ENCODE measurements at places on chromosomes 11 and 22.

DNA sequence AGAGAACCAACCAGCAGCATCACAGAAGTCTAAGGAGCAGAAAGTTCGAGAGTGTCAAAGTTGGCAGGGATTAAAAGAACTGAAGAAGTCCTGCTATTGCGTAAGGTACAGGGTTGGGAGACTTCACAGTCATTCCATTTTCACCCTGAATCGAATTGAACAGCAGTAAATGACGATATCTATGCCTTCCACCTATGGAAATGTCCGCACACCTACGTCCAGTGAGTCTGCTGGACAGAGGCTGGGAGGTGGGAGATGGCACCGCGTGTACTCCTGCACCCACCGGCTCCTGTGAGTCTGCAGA is 116.7 kb downstream of the MICAL3 start:
- DNase-seq: no peak

DNA sequence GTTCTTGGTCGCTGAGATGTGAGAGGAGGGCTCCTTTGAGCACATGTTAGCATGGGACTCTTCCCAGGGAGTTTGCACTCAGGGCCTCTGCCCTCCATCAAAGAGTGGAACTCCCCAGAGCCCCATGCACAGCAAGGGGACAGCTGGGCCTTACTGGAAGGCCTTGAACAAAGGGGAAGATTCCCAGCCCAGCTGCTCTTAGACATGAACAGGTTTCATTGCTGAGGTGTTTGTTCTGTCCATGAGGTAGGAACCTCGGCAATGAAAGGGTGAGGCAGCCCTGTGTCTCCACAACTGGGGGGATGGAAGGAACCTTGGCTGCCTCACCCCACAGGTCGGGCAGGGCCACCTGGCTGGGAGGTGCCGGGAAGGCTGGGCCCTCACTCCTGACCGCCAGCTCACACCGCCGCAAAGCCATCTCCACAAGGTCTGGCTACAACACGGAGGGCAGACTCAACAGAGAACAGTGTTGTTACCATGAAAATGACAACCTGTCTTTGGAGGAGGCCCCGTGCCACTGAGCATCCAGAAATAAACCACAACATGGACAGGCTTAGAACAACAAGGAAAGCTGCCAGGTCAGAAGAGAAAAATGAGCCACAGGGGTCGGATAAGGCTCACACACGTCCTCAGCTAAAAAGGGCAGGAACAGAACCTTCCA is 3.2 kb downstream of the DERL3 start:
- DNase-seq: peak; percentile 81

GRCh38 chr11:65888163-65888814 is at the start of gene FIBP:
FIBP (minus strand) TSS chr11:65888471; CDS start chr11:65888418, 53 bp downstream.
- peak; percentile 99 for DNase-seq

DNA sequence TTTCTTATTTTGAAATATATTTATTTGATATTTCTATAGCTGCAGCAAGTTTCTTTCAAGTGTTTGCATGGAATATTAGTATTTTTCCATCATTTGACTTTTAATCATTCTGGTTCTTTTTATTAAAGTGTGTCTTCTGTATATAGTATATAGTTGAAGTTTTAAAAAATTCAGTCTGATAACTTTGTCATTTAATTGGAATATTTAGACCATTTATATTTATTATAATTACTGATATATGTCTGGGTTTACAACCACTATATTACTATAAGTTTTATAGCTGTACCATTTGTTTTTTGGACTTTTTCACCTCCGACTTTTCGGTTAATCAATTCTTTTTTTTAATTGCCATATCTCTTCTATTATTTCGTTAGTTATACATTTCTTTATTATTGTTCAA is 22.7 kb upstream of the ANO1 start:
- no peak for DNase-seq

DNA sequence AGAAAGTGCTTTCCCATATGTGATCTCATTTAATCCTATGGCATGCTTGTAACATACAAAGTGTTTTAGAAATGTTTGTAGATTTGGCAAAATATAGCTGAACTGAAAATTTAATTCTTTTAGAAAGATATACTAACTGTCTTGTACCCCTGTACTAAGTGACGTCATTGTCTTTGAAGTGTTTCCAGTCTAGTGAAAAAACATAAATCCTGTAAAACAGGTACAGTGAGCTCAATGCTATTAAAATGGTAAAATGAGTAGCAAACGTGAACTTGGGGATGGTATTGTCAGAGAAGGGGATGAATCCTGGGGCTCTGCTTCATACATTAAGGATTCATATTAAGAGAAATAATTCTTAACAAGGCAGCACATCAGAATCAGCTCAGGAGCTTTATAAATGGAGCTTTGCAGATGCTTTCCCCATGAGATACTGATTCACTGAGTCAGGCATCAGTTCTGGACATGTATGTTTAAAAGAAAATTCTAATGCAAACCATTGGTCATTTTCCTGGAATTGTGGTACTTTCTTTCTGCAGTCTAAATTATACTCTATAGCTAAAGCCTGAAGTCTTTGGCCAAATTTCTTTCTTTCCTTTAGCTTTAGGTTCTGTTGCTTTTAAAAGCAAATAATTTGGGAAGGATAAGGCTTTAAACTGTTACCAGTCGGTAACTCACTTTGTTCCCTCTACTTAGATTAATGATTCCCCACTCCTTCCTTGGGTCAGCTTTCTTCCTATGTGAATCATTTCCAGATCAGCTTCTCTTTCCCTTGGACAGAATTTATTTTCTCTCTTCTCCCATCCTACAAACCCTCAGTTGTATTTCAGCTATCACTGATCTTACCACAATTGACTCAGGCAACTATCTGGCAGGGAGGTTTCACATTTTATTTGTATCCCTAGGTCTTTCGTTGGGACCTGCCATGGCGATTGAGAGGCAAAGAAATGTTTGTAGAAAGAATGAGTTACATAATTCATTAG is 57.5 kb upstream of the DDI1 start:
- DNase-seq: no peak

DNA sequence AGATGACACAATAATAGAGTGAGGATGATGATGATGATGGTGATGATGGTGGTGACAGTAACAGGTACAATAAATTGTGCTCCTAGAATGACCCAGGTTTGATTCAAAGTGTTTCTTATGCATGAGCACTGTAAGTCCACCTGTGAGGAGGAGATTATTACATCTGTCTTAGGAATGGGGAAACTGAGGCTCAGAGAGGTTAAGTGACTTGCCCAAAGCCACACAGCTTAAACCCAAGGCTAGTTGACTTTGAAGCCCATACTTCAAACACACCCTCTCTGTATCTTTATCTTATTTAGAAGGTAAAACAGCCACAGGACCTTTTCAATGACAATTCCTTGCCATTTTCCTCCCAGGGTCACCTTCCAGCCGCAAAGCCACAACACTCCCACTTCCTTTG is 88.9 kb downstream of the MIAT start:
- DNase-seq: no peak

DNA sequence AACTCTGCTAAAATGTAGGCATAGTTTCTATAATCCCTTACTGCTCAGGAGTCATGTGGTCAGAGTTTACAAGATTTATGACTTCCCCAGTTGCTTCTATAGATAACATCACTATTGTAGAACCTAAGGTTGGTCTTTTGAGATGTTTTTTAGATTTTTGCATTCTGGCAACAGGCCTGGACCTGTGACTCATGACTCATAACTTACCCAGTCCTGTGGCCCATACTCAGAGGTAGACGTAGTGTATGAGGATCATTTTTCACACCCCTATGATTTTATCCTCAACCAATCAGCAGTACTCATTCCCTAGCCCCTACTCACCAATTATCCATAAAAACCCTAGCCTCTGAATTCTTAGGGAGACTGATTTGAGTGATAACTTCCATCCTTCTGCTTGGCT is 384.4 kb upstream of the DDI1 start:
- DNase-seq: no peak

- no peak for DNase-seq
These were observed 10.4 kb upstream of the SYT8 start for GRCh38 chr11:1824221-1825038.

DNA sequence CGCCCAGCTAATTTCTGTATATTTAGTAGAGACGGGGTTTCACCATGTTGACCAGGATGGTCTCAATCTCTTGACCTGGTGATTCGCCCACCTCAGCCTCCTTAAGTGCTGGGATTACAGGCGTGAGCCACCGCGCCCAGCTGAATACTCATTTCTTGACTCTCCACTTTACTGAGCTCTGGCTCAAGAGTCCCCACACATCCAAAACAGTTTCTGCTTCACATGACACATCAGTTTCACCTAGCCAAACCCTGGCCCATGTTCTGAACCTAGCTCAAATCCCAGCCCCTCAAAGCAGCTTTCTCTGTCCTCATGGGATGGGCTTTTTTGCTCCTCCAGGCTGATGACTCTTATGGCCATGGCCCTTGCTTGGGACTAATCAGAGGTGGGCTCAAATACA is 9.8 kb downstream of the HYOU1 start:
- no peak for DNase-seq

- DNase-seq: no peak
These were observed 314 bp downstream of the RIC8A start for GRCh38 chr11:207863-208180.

- DNase-seq: no peak
These were observed 54.7 kb upstream of the CCDC89 start for GRCh38 chr11:85740481-85741400.

- no peak for DNase-seq
These were observed 33.4 kb downstream of the SIK2 start for GRCh38 chr11:111635706-111636045.

- DNase-seq: peak; percentile 81
These were observed 7.8 kb downstream of the GAL start for GRCh38 chr11:68692115-68692514.

DNA sequence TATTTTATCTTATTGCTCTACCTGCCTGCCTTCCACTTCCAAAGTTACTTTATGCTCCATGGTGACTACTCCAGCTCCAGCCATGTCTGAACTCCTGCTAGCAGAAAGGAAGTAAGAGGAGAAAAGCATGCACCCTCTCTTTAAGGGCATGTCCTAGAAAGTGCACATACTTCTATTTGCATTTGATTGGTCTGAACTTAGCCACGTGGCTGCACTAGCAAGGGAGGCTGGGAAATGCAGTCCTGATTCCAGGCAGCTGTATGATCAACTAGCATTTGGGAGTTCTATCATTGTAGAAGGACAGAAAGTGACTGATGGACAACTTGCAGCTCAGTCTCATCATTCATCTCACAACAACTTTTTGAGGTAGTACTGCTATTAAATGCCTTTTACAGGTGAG is 515.7 kb downstream of the BUD13 start:
- DNase-seq: no peak

DNA sequence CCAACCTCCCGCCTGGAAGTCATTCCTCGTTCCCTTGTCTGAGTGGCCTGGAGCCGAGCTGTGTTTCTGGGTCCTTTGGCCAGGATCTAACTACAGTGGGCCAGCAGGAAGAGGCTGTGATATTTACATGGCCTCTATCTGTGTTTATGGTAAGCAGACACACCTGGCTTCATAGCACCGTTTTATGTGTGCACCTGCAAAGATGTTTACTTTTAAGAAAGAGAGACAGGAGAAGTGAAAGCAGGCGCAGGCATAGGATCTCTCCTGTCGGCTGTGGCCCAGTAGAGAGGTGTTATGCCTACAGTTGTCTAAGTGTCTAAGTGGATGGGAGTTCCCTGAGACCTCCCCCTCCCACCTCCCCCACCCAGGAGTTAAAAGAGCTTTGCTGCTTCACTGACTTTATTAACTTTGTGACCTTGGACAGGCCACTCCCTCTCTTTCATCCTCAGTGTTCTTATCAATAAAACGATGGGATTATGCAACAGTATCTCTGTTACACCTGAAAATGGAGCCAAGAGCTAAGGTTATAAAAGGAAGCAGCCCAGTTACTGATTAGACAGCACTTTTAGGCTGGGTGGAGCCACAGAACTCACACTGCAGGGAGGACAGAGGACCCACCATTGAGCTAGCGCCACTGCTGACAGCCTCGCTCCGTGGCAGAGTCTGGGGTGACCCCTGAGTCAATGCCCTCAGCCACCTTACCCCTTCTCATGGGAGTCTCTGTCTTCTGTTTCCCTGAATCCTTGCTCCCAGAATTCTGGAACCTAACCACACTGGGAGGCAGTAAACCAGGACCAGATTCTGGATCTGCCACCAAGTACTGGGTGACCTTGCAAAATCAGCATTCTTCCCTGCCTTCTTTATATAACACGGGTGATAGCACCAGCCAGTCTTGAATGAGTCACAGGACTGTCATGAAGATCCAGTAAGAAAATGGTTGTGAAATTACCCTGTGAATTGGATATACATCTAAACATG is 22.0 kb downstream of the ST14 start:
- DNase-seq: no peak

- DNase-seq: no peak
These were observed 41.4 kb downstream of the RIC3 start for GRCh38 chr11:8127447-8127846.

- no peak for DNase-seq
These were observed 5.2 kb upstream of the H19 start for GRCh38 chr11:2002807-2003206.

DNA sequence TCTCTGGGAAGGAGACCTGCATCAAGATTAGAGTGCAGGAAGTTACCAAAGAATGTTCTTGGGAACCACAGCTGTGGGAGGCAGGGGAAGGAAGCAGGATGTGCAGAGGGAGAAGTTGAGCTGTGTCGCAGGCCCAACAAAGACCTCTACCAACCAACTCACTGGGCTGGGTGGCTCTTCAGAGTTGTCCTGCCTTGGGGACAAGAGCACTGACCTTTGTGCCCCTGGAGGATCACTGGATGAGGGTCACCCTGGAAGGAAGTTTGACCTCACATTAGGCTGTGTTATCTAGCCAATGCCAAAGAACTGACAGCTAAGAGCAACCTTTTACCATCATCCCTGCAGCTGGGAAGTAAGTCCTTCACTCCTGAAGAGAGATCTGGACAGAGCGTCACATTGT is 130.6 kb downstream of the RRAS2 start:
- no peak for DNase-seq

GRCh38 chr22:40444178-40444831 is 73.9 kb downstream of the SGSM3 start:
- DNase-seq: no peak

DNA sequence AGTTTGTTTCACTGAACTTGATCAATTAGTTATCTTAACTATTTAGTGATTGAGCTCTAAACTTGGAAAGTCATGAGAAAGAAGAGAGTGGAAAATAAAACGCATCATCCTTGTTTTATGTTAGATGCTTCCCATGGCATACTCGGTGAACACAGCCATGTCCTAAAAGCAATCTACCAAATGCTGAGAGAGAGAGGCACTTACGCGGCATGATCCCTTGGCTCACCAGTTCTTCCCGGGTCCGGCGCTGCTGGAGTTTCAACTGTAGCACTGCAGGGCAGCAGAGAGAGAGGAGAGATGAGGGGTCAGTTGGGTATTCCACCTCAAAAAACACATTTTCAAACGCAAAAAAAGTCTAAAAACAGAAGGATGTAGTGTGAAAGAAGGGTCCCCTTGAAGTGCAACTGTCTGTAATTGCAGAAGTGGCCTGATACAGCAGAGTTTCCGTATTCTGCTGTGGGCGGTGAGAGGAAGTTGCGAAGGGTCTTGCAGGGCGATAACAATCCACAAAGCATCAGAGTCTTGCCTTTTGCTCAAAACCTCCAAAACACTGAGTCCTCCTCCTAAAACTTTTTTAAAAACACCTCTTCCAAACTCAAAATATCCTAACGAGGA is 92.7 kb downstream of the SGSM3 start:
- DNase-seq: no peak

Data from mesenteric fat pad (tissue), 1 donor.